Adipocyte (in vitro differentiated cells): ENCODE measurements at places on chromosomes 5 and 9.

- DNase-seq: peak; percentile 23
These were observed 5.7 kb downstream of the MEGF10 start for GRCh38 chr5:127296321-127296720.

GRCh38 chr9:83432104-83432627, 106.0 kb downstream of the FRMD3 start:
- peak; percentile 72 for DNase-seq

GRCh38 chr5:26323794-26324193, 714.6 kb downstream of the CDH9 start:
- no peak for DNase-seq

GRCh38 chr5:177366528-177367322, 9.0 kb downstream of the RGS14 start:
- peak; percentile 77 for DNase-seq
